NCI-H2171 treated with DMSO at 0.1 percent for 48 hours (cell line): ENCODE measurements at places on chromosomes 2 and 18.
A peak's percentile ranks its signal among the peaks of the same experiment; 100 is the strongest.

GRCh38 chr2:136021976-136022375, 36.5 kb upstream of the DARS1 start:
- DNase-seq, result no peak

DNA sequence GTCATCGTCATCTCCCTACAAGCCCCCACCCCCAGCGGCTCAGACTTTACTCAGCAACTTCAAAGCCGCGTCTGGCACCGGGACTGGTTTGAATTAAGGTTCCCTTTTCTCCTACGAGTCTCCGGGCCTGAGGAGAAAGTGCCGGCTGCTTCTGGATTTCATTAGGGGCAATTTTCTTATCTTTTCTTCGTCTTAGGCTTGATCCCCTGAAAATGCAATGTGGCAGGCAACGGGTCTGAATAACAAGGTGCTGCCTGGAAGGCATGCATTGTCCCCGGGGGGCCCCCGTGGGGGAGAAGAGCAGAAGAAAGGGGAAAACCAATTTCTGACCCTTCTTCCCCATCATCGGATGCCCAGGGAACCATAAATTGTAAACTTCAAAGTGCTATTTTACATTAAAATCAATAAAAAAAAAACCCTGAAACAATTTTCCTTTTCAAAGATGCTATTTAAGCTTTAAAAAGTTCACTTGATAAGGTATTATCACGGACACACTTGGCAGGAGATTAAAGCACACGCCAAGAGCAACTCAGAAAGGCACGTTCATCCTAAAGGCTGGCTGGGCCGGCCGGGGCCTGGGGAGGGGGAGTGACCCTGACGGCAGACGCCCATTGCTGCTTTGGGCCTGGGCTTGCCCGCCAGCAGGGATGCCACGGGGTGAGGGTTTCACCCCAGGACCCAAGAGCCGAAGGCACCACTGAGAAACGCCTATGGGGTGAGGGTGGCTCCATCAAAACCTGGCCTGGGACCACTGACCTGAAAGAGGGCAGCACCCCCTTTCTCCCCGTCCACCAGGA, 230.4 kb downstream of the TWIST2 start:
- no peak for DNase-seq

DNA sequence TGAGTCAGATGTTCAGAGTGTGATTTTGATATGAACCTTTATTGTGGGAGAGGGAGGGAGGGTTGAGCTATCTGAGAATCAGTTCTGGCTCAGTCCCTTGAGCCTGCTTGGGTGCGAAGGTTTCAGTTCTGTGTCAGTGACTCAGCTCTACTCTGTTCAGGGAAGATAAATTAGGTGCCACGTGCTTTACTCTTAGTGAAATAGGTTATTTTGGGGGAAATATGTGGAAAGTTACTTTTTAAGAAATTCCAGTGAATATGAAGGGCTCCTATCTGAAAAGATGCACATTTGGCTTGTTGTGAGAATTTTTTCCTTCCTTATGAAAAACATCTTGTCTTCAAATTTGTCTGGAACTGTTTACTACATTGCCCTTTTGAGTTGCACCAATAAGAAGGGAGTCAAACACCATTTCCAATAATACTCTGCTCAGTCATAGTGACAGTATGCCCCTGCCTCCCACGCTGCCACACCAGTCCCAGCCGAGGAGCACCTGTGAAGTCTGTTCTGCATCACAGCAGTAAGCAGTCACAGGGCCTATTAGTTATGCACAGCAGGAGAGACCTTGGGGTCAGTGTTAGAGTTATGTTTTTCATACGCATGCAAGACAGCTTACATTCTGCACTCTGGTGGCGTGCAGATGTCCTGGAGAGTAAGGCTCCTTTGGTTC, 32.8 kb upstream of the DNAH7 start:
- no peak for DNase-seq

GRCh38 chr2:76579911-76580310, 869.2 kb upstream of the GCFC2 start:
- DNase-seq, result no peak

DNA sequence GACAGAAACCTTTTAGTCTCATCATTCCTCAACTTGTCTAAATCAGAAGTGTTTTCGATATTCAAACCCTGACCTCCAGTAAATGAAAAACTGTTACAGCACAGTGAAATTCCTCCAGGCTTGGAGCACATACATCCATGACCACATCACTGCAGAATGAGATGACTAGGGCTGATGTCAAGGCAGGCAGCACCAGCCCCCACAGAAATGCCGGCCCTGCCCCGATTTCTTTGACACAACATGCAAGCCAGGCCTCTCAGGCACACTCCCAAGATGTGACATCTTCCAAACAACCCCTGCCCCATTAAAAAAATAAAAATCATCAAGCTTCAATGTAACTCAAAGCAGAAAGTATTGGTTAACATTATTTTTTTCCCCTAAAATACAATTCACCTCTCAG, 103.3 kb downstream of the CTAGE1 start:
- DNase-seq, result no peak

- DNase-seq, result no peak
These were observed 14.9 kb upstream of the ACKR3 start for GRCh38 chr2:236554629-236555282.

GRCh38 chr18:61833978-61834377, 58.8 kb downstream of the RNF152 start:
- no peak for DNase-seq

DNA sequence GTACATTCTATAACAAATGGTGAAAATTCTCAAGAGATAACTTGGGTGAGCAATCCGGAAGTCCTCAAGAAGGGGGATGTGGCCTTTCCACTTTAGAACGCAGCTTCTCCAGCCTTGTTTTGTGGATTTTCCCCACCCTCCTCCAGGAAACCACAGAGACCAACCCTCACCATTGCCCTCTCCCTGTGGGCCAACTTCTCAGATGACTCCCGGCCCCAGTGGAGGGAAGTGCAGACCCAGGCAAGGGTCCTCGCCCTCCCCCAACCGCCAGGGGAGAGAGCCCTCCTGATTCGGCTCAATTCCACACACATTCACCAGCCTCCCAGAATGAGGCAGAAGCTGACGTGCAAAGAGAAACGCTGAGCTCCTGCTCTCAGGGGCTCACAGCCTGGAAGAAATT, 277.2 kb downstream of the EIPR1 start:
- DNase-seq, result no peak

- DNase-seq, result peak; percentile 60
These were observed 176.6 kb downstream of the SH3RF3 start for GRCh38 chr2:109305490-109306167.

GRCh38 chr2:156505696-156506095, 69.5 kb downstream of the GPD2 start:
- no peak for DNase-seq

DNA sequence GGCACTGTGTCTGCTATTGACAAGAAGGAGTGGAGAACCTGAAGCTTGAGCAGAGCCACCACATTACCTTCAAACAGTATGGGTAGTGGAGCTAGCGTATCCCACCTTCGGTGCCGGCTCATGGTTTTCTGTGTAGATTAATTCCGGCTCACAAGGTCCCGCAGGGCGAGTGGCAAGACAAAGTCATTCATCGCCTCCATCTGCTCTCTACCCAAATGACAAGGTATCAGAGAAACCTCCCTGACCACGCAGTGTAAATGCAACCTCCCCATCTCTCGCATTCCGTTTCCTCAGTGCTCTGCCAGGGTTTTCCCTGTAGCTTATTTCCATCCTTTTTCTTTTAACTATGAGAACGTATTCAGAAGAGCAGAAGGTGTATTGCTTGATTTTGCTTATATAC, 79.8 kb downstream of the MAP4K4 start:
- no peak for DNase-seq

DNA sequence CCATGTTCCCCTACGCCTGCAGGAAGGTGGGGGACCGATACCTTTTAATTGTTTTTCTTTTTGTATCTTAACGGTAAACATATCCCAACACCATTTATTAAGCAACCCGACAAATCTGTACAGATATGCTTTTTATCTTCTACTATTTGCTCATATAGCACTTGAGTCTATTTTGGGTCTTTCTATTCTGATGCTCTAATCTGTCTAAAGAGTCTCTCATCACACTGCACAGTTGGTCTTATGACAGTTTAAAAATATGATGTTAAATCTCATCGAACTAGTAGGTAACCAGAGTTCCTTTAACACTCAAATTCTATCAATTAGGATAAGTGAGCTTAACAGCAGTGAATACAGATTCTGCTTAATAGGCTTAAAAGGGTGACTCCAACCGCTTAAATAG, 111.6 kb downstream of the SOCS6 start:
- DNase-seq, result no peak

- DNase-seq, result no peak
These were observed 228.7 kb downstream of the GBX2 start for GRCh38 chr2:235939471-235939870.

GRCh38 chr2:179275253-179276012, 10.8 kb upstream of the SESTD1 start:
- no peak for DNase-seq
